ENCODE measurements at places on chromosomes 1 and 21.

DNA sequence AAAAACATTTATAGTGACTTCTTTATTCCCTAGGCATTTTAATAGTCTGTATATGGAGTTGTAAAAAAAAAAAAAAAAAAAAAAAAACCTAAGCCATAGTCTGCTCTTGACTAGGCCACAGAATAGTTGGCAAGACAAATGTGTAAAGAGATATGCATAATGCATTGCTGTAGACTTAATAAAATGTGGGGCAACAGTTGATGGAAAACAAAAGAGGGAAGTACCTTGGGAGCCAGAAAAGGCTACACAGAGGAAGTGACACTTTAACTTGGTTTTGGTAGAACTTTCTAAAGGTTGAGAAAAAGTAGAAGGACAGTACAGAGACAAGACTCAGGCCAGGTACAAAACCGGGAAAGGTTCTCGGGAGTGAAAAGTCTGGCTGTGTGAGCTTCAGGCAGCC, 802.9 kb upstream of the ADAMTS5 start:
- DNase-seq: no peak

- DNase-seq: no peak
These were observed 105.4 kb downstream of the UBE2U start for GRCh38 chr1:64308866-64309265.

- no peak for DNase-seq
These were observed 7.5 kb downstream of the DDR2 start for GRCh38 chr1:162639718-162640117.

DNA sequence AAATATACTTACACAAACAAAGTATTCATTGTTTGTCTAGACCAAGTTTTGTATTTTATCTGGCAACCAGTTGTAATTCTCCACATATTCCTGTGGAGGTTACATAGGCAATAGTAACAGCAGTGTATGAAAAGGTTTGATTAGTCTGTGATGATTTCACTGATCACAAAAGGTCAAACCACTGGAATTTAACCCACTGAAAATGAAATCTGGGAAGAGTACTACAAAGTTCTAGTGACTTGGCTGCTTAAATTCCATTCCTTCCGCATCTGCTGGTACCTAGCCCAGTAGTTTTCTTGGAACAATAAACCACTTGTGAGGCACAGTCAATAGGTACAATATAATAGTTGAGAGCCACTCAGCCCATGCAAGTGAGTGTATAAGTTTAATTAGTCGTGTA, 205.4 kb downstream of the NFIA start:
- peak; percentile 95 for DNase-seq

DNA sequence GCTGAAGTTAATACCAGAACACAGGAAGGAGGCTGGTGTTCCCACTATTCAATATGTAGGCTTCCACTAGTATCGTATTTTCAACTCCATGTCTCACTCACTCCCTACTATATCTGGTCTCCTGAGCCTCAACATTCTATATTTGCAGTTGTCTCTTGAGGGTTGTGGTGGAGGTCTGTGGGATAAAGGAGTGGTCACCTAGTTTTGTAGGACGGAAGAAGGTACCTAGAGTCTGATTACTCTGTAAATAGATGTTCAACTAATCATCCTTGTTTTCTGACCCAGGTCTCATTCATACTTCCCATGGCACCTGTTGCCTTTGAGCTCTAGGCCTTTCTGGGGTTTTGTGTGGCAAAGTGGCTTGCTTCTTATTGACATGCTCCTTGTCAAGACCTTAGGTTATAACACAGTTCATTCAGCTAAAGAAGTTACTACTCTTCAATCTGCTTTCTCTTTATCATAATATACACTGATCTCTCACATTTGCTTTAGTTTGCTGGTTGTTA, 18.1 kb downstream of the IFT25 start:
- DNase-seq: no peak

- no peak for DNase-seq
These were observed 138.9 kb upstream of the SPATA6 start for GRCh38 chr1:48610628-48611542.

- DNase-seq: no peak
These were observed 103.1 kb upstream of the CACHD1 start for GRCh38 chr1:64366821-64367220.

GRCh38 chr1:35544976-35545375, 12.2 kb downstream of the KIAA0319L start:
- peak; percentile 37 for DNase-seq

DNA sequence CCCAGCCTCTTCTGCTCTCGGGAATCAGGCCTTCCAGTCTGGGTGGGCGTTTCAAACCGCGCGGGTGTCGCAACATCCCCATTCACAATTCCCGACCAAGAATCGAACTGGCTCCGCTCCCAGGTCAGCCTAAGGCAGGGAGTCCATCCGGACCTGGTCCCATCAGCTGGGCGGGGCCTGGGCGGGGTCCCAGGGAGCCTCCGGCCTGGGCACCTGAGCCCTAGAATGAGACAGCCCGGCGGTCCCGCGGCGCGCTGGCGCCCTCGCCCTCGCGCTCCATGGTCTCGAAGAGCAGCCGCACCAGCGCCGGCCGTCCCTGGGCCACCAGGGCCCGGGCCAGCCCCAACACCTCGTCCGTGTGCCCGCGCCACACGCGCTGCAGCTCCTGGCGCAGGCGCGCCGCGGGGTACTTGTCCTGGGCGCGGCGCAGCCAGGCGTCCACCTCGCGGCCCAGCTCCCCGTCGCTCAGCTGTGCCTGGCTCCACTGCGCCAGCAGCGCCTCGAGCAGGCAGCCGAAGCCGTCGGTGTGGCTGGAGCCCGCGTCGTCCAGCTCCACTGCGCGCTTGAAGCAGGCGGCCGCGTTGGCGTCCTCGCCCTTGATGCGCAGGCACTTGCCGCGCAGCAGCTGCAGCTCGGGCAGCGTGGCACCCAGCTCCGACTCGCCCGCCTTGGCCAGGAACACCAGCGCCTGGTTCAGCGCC, 16.9 kb upstream of the PARS2 start:
- DNase-seq: no peak

- DNase-seq: peak; percentile 97
These were observed 426.3 kb upstream of the CHRM3 start for GRCh38 chr1:238960071-238960470.

GRCh38 chr1:94276988-94277434, 39.6 kb upstream of the ARHGAP29 start:
- DNase-seq: no peak

- no peak for DNase-seq
These were observed 25.8 kb upstream of the LRRC8C start for GRCh38 chr1:89607156-89607555.

DNA sequence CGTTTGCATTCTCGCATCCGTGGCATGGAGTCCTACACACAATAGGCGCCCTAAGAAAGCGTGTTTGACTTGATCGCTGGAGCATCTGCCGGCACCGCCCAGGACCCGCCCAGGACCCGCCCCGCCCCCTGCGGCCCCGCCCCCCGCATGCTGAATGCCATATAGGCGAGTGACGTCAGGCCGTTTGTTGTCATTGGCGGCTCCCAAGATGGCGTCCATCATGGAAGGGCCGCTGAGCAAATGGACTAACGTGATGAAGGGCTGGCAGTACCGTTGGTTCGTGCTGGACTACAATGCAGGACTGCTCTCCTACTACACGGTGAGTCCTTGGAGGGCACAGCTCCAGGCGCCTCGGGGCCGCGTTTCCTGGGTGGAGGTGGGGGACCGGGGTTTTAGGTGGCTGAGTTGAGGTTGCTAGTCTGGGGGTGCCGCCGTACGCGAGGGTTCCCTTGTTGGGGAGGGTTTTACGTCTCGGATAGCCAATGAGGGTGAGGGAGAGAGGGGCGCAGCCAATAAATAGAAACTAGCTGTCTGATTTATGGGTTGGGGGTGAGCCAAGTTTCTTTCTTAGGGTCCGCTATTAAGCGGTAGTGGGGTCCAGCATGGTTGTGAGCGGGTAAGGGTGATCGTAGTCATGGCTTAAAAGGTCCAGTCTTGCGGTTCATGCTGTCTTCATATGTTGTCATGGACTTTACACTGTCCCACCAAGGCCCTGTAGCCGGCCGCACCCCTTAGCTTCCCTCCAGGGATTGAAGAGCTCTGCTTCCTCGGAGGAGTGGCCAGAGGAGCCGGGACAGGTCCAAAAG, at the start of gene OSBPL9:
Gene OSBPL9 (plus strand): TSS at position 190 of the 806 bp plus-strand sequence. CDS start 19 bp downstream, at position 209.
- peak; percentile 85 for DNase-seq

GRCh38 chr1:26281971-26282370, 2.1 kb downstream of the SH3BGRL3 start:
- DNase-seq: no peak

- no peak for DNase-seq
These were observed 20.9 kb upstream of the LRRC8B start for GRCh38 chr1:89503690-89504089.

DNA sequence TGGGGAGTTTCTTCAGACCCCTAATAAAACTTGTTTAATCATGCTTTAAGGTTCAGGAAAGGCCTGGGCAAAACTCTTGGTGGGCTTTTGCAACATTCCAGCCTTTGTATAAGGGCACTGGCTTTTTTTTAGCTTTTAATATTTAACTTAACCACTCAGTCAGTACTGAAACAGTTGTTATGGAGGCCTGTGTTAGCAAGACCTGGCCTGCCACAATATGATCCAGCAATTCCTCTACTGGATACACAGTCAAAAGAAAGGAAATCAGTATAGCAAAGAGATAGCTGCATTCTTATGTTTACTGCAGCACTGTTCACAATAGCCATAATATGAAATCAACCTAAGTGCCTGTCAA, 75.1 kb upstream of the COG2 start:
- DNase-seq: no peak

GRCh38 chr1:206704226-206704625, 19.5 kb downstream of the MAPKAPK2 start:
- no peak for DNase-seq

- DNase-seq: no peak
These were observed 11.6 kb upstream of the CD247 start for GRCh38 chr1:167529829-167530474.

DNA sequence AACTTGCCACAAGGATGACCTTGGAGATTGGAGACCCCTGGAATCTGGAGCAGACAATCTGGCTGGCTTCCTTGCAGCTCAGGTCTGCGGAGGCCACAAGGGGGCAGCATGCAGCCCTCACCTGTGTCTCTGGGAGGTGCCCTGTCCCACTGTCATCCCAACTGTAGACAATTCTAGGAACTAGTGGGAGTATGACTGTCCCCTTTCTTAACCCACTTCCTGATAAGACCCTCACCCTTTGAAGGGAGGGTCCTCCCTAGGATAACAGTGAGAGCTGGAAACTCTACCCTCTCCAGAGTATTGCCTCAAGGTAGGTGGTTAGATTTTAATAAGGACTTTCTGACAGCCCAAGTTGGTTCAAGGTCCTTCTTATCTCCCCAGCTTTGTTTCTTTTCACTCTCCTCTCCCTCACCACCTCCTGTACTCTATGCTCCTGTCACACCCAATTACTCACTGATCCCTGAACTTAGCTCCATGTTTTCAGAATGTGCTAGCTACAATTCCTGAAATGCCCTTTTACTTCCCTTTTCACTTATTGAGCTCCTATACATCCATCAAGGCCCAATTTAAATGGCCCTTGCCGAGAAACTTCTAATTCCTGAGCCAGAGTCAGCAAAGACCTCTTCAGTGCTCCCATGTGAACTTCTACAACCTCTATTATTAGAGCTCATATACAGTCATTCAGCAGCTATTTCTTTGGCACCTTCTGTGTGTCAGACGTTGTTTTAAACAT, 9.2 kb upstream of the KCNQ4 start:
- peak; percentile 67 for DNase-seq

DNA sequence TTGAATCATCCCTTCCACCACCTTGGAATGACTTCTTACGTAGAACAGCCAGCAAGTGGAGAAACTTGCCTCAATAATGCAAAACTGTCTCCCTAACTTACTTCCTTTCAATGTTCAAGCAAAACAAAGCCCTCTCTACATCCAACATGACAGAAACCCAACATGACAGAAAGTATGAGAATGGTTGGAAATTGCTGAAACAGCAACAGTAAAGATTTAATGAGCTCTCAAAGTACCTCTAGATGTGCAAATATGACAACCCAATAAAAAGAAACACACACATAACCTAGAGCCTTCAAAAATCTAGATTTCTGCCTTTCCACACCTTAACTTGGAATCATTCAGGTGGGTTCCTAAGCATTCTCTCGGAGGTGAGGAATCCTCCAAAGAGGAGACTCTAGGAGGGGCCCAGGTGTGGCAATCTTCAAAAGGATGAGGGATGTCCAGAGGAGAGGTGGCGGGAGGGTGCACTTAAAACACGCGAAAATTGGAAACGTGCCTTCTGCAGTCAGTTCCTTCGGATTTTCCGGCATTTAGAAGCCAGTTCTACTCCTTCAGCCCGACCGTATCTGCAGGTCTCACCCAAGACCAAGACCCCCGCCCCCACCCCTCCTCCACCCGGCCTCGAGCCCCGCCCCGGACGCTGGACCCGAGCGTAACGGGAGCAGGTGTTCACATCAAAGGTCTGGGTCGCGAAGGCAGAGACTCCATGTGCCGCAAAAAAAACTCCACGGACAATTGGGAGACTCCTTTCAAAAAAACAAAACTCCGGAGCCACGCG, 996 bp upstream of the MGST3 start:
- no peak for DNase-seq

- DNase-seq: peak; percentile 34
These were observed 1194.5 kb downstream of the PLA2G4A start for GRCh38 chr1:188023206-188023605.

DNA sequence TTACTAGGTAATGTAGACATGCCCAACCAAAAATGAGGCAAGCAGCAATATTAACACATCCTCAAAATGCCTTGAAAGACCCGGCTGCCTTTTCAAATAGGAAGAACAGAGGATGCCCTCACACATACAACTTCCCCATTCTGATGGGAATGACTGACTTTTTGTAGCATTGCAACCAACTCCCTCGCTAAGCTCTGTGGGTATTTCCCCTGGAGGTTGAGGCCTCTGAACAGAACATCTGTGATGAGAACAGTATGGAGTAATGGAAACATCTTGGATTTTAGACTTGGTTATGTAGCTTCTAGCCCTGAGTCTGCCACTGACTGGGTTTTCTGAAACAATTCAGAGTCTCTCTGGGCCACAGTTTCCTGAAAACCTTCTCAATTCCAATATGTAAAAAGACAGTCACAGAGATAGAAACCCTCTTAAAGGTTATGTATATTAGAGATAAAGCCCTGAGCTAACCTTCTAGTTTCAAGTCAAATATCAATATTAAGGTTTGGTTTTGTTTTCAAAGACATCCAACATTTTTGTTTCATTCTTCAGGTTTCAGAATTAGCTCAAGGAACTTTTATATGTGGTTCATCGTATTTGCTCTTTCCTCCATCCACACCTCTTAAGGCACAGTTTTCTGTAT, 311.5 kb downstream of the SETD4 start:
- DNase-seq: no peak

All from PC-3 (cell line).